ENCODE measurements at places on chromosomes 6 and 20. TPM values are rescaled to one million over a fixed set of nuclear protein-coding genes. Genes with fewer than 3 reads are reported as not detected.

Gene EPHA7
- total RNA-seq, result 1.4 TPM

Gene RBM24
- total RNA-seq, result 6.1 TPM

Gene TFAP2D
- total RNA-seq, result not detected

Gene RAB32
- total RNA-seq, result 134 TPM

Gene SASH1
- 17.0 TPM for total RNA-seq

Gene UBE2C
- total RNA-seq, result 110 TPM

Gene C6orf52
- total RNA-seq, result 3.9 TPM

Gene LY6G6D
- not detected for total RNA-seq

Gene ME1
- total RNA-seq, result 20.0 TPM
